ENCODE measurements at places on chromosomes 7 and 10.

GRCh38 chr7:106337754-106338153 lies 53.0 kb upstream of the NAMPT start:
- DNase-seq, result no peak

- no peak for DNase-seq
Measured at GRCh38 chr10:114427124-114427852, 23.0 kb upstream of the AFAP1L2 start.

DNA sequence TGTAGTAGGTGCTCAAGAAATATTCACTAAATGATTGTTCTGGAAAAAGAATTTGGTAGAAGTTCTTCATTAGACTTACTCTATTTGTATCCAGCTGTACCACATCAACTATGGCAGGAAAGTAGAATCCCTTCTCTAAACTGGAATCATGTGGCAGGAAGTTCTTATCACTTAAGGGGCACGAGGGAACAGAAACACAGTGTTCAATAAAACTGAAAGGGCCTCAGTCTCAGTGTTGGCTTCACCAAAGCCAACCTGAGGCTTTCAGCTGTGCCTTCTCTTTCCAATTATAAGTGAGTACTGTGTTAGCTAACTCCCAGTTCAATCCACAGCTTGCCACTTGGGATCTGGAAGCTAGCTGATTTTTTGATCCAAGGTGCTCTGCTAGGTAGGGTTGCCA lies 257.6 kb upstream of the LRGUK start:
- no peak for DNase-seq

DNA sequence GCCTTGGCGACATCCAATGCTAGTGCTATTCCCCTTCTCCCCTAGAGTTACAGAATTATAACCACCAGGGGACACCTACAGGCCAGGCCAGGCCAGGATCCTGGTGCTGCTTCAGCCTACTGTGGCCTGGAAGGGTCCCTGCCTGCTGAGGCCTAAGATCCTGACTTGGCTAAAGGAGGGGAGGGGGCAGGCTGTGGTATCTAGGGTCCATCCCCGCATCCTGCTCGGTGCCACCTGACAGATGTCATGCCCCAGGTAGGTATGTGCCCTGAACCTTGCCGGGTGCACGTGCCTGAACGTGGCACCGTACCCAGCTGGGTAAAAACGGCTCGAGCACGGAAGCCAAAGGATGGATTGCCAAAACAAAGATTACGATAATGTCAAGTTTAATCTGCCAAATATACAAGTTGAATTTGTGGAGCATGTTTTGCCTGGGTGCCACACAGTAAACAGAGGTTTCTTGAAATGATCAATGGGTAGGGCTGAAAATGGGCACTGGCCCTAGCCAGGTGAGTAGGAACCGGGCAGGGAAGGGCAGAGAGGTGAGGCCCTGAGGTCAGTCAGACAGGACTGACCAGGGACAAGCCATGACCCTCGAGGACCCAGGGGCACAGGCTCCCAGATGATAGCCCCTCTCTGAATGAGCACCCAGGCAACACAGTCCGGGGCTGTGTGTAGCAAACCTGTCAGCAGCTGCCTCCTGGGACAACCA lies 12.6 kb downstream of the PDAP1 start:
- no peak for DNase-seq

- DNase-seq, result no peak
Measured at GRCh38 chr7:29207162-29207801, 12.7 kb downstream of the CHN2 start.

- DNase-seq, result no peak
Measured at GRCh38 chr10:1575481-1576244, 161.7 kb downstream of the ADARB2 start.

- no peak for DNase-seq
Measured at GRCh38 chr7:138032186-138032585, 30.3 kb upstream of the CREB3L2 start.

DNA sequence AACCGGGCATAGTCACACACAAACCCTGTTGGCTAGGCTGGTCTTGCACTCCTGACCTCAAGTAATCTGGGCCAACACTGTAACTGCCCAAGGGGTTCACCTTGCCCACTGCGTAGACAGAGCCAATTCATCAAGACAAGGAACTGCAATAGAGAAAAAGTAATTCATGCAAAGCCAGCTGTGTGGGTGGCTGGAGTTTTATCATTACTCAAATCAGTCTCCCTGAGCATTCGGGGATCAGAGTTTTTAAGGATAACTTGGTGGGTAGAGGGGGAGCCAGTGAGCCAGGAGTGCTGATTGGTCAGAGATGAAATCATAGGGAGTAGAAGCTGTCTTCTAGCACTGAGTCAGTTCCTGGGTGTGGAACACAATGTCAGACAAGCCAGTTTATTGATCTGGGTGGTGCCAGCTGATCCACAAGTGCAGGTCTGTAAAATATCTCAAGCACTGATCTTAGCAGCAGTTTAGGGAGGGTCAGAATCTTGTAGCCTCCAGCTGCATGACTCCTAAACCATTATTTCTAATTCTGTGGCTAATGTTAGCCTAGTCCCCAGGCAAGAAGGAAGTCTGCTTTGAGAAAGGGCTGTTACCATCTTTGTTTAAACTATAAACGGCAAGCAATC lies 15.6 kb upstream of the FXYD4 start:
- peak; percentile 22 for DNase-seq

DNA sequence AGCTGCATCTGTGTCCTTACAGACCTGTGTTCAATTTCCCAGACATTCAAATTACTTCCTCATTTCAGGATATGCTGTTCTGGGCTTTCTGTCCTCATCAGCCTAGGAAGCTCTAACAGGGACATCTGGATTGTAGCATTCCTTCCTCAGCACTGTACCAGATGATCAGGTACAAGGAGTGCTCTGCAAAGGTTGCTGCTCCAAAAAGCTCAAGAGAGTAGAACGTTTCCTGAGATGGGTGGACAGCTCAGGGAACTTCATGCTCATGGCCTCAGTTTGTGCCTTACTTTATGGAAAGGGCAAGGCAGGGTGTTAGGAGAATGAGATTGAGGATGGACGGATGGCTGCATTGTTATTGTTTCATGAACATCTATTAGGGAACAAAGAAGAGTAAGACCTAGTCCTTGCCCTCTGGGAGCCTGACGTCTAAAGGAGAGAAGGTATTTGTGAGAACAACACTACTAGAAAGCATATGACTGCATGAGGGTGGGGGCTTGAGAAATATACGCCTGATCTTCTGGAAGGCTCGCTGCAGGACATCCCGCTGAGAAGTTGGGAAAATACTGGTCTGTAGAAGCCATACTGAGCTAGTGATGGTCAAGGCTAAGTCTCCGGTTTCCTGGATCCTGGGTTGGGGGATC lies 10.5 kb upstream of the ZNF212 start:
- no peak for DNase-seq

- no peak for DNase-seq
Measured at GRCh38 chr10:12960334-12960898, 41.1 kb downstream of the CCDC3 start.

DNA sequence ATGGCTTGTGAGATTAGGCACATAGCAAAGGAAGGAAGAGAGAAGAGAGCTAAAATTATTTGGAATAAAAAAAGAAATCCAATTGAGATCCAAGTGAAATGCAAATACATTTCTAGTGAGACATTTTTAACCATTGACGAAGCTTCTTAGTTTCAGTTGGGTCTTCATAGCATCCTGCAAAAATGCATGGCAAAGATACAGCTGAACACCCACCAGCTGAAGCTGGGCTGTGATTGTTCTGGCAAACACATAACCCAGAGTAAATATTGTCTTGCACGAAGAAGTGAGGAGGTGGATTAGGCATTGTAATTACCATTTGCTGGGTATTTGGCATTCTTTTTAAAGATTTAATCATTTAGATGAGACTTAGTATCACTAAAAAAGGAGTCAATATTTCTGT lies 409.4 kb downstream of the GRM8 start:
- DNase-seq, result no peak

DNA sequence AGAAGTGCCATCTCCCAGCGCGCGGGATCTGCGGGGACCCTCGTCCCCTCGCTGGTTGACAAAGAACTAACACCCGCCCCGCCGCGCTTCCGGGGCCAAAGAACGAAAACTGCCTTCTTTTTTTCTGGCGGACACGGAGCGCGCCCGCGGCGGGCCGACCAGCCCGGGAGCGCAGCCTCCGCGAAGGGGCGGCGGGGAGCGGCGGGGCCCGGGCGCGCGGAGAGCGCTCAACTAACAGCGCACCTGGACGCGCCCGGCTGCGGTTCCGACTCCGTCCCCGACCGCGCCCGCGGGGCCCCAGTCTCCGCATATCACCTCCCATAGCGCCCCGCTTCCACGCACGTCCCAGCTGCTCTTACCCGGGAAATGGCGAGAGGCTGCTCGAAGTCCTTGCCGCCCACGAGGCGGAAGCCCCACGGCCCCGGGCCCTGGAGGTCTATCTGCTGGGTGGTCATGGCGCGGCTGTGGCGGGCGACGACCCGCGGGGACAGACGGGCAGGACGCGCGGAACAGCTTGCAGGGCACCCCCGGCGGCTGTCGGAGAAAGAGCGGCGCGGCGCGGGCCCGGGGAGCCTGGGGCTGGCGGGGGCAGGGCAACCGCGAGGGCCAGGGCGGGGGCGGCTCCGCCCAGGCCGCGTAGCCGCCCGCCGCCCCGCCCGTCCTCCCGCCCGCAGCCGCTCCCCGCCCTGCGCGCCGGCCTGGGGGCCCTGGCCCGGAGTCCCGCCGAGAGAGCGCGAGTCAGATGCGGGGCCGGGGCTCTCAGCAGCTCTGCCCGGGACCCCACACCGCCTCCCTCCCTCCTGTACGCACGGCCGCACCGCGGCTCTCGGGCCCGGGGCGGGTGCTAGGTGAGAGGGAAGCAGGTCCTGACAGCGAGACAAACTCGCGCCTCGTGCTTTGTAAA lies at the start of gene PDLIM1:
Gene PDLIM1, minus strand, starts transcription at position 543 of the 904 bp plus-strand sequence. Its CDS starts 88 bp downstream, at position 455.
- peak; percentile 7 for DNase-seq

- no peak for DNase-seq
Measured at GRCh38 chr7:92798517-92799249, 37.7 kb downstream of the CDK6 start.

DNA sequence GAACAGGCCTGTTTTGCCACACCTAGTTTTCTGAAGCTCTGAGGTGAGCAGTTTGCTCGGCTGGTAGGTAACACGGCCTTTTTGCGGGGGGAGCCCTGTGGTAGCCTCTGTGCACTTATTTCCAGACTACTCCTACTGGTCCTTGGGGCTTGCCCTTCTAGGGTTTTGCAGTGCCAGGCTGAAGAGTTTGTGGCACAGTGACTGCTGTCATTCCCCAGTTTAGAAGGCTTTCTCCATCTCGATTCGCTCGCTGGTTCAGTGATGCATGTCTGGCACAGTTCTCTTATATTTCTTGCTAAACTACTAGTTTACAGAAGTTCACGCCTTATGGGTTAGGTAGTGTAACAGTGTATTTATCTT lies 711 bp downstream of the KIF20B start:
- DNase-seq, result peak; percentile 9

DNA sequence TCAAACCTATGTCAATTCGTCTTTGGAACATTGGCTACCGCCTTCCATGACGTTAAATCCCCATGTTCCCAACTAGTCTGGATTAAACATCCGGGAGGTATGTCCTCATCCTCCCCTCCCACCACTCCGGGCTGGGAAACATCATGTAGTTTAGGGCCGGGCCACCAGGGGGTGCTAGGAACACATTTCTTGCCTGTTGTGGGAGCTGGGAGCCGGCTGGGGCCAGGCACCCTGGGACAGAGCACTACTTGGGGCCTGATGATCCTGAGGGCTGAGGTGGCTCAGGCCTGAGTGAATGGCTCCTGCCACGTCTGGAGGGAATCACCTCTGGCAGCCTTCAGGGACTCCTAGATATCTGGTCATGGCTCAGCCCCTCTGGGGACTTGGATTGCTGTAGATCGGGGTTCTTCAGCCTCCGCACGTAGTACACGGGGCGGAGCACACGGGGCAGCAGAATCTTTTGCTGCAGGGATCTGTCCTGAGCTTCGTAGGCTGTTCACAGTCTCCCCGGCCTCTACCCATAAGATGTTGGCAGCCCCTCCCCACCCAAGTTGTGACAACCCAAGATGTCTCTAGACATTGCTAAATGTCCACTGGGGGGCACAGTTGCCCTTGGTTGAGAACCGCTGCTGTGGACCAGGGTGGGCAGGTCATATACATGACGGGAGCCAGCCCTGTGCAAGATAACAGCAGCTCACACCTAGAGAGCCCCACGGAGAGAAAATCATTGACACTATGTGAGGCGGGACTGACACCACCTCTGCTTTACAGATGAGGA lies 141.2 kb upstream of the ZNF716 start:
- no peak for DNase-seq

GRCh38 chr7:85521108-85521694 lies 334.3 kb upstream of the SEMA3D start:
- DNase-seq, result no peak

- no peak for DNase-seq
Measured at GRCh38 chr10:102611514-102612087, 32.7 kb upstream of the TRIM8 start.

DNA sequence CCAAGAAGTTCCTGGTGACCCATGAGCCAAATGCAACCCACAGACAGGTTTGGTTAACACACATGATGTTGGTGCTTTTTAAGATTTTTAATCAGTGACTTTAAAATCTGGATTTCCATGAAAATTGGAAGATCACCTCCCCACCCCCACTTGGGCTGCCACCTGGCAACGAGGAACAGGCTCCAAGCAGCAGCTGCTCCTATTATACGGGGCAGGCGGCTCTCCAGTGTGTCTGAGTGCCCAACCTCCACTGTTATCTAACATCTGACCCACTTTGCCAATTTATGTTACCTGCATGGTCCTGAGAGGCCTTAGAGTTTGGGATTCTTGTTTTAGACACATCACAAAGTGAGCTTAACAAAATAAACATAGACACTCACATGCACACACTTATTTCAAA lies 56.4 kb downstream of the SGMS1 start:
- no peak for DNase-seq

- peak; percentile 41 for DNase-seq
Measured at GRCh38 chr10:1368842-1369171, 312.6 kb downstream of the WDR37 start.

DNA sequence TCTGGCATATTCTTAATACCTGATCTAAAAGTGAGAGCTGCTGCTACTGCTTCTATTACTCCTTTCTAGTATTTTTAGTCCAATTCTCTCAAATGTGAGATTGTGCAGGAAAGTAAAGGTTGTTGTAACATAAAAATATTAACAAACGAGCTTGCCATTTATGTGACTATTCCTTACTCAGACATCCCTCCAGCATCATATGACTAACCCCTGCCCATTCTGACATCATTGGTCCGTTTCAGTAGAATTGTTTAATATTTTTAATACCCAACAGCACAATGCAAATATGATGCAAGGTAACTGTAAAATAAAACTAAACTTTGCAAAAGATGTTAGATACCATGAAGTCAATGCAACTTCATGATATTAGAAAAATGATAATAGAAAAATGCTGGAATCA lies 83.6 kb downstream of the CFAP58 start:
- no peak for DNase-seq

Data from stimulated activated CD4-positive, alpha-beta T cell treated with anti-CD3 and anti-CD28 coated beads, Interleukin-4, amount 100 ng/mL, for 24 hours (primary cell).